WERI-Rb-1 (cell line): ENCODE measurements at places on chromosomes 6 and 20.

DNA sequence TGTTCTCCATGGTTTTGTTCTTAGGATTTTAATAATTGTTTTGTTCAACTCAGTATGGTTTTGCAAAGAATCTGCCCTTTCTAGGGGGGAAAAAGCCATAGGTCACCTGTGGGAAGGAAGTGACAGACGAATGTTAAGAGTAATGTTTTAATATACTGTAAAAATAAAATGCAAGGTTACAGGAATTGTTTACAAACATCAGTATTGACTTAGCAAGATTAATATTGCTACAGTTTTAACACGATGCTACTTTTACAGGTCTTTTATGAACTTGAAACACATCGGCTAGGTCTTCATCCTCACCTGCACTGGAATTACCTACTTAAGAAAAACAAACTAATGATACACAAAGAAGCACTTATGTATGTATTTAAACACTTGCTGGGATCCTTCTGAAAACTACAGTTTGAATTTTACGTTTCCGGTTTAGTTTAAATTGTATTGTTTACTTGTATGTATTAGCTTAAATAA lies 1.7 kb upstream of the NKX2-4 start:
- no peak for DNase-seq

DNA sequence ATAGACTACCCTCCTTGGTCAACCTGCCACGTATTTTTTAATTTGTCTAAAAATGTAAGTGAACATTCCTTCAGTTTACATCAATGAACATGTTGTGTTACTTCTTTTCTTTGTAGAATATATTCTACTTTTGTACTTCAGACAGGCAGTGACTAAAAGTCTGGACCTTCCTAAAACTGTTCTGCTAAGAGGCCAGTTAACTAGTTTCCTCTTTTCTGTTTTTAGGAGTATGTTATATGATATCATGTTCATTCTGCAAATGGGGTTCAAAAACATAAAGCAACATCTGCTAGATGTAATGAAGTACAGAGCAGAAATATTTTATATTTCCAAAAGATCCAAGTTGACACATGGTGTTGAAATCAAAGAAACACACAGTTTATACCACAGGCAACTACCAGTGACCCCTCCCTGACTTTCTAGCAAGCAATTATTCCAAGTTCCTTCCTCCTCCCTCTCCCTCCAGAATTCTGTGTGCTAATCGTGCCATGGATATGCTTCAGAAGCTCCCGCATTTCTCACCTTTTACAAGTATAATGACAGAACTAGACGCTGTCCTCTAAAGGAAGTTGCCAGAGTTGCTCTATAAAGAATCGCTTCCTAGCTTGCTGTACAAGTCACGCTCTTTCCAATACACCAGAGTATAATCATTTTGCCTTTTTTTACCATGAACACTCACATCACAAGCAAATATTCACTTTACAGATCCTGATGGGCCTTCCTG lies 64.7 kb downstream of the ARHGAP18 start:
- DNase-seq = no peak

DNA sequence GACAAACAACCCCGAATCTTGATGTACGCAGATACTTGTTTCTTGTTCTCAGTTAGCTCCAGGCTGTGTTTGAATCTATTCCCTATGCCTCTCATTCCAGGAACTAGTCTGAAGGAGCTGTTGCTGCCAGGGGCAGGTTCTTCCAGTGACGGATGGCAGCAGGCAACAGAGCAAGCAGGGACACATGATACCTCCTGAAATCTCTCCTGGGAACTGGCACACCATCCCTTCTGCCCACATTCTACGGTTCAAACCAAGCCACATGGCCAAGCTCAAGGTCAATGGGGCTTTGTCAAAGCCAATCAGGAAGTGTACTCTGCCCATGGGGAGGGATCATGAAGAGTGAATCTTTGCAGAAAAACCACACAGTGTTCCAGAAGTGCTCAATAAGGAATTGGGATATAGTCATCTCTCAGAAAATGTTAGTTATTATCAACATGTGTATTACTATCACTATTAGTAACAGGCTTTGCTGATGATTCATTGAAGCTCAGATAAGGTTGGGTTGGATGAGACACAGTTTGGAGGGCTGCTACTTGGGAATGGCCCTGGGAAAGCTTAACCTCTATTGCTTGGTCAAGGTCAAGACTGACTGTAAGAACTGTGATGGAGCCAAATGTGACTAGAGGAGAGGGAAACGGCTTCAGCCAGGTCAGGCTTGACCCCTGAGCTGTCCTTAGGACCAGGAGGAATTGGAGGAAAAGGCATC lies 454.9 kb downstream of the PTPRT start:
- DNase-seq = no peak

DNA sequence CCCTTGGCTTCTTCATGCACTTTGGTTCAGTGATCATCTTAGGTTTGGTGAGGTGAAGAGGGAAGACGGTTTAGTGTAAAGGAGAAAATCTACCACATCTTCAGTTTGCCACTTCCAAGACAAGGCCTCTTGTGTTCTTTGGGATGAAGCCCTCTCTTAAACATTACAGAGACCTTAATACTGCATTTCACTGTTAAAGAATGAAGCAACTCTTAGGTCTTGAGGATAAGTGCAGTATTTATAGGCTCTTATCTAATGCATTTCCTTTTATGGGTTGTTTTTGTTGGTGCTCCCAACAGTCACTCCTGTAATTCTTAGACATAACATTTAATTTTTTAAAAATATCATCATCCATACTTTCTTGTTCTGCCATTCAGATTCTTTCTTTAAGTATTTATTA lies 139.9 kb upstream of the LAMP5 start:
- DNase-seq = no peak

- DNase-seq = no peak
These were observed 14.0 kb downstream of the SNRNP48 start for GRCh38 chr6:7604003-7604402.

DNA sequence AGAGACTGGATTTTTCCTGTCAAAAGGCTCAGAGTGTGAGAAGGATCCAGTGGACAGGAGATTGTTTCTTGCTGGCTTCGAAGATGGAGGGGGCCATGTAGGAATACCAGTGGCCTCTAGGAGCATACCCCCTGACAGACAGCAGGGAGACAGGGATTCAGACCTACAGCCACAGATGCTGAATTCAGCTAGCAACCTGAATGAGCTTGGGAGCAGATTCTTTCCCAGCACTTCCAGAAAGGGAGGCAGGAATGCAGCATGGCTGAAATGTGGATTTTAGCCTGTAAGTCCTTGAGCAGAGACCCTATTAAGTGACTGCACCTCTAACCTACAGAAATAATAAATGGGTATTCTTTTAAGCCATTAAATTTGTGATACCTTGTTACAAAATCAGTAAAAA lies 44.6 kb downstream of the STXBP5 start:
- no peak for DNase-seq

DNA sequence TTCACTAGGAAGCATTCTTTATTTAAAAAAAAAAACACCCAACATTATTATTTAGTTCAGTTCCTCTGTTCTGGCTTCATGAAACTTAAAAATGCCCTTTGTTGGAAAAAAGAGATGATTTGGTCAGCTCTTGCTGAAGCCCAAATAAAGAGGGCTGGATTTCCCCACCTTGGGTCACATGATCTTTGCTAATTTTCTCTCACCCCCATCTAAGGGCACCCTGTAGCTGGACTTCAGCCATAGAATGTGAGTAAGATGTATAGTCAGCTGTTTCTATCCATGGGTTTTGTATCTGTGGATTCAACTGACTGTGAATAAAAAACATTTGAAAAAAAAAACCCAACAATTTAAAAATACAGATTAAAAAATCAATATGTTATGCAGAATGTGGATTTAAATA lies 213.9 kb upstream of the SULF2 start:
- DNase-seq = no peak

DNA sequence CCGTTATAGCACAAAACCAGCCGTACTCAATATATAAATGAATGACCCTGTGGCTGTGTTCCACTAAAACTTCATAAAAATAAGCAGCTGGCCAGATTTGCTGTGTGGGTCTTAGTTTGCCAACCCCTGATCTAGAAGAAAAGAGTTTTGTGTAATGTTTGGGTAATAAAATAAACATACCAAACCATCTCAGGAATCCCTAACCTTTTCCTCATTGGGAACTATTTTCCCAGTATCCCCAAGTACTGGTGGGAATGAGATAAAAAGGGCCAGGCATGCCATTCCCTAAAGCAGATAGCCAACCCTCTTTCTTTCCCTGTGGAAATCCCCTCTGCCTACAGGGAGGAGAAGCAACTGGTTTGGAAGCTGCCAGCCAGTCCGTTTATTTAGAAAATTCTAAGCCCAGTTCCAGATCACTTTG lies 169.1 kb upstream of the AKAP12 start:
- DNase-seq = no peak

- no peak for DNase-seq
These were observed 144.0 kb upstream of the TSHZ2 start for GRCh38 chr20:52828199-52828598.

DNA sequence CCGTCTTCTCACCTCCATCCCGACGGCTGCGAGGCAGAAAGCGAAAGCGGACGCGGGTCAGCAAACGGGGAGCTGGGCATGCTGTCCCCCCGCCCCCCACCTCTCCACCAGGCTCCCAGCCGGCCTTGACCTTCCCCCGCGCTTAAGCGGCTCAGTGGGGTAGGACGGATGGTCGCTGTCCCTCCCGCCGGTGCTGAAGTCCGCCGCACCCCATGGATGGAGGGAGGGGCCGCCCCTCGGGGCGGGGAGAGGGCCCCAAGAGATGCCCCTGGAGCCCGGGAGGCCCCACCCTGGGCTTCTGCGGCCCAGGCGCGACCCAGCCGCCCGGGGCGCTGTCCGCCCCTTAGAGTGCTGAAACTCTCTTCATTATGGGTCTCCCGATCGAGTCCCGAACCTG lies at the start of gene KCNB1:
TSS of gene KCNB1 (minus strand) at position 48 of the 397 bp plus-strand sequence. CDS start 188 bp downstream, outside the sequence.
- peak; percentile 89 for DNase-seq

GRCh38 chr6:67811239-67812037 lies 823.6 kb upstream of the ADGRB3 start:
- no peak for DNase-seq

- no peak for DNase-seq
These were observed 59.1 kb upstream of the SMOC2 start for GRCh38 chr6:168381726-168382458.

- peak; percentile 90 for DNase-seq
These were observed 20.9 kb downstream of the SLC9A8 start for GRCh38 chr20:49833483-49833882.

DNA sequence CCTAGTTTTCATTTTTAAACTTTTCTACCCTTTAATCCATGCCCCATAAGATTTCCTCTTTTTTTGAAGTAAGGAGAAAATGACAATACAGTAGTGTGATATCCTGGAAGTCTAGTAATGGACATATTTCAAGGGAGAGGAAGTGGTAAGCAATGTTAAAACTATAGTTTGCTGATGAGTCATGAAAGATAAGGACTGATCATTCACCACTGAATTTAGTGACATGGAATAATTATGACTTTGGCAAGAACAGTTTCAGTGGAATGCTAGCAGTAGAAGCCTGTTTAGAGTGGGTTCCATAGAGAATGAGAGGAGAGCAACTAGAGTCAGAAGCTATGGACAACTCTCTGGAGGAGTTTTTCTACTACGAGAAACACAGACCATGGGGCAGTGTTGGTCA lies 24.9 kb upstream of the SLC2A12 start:
- DNase-seq = no peak

DNA sequence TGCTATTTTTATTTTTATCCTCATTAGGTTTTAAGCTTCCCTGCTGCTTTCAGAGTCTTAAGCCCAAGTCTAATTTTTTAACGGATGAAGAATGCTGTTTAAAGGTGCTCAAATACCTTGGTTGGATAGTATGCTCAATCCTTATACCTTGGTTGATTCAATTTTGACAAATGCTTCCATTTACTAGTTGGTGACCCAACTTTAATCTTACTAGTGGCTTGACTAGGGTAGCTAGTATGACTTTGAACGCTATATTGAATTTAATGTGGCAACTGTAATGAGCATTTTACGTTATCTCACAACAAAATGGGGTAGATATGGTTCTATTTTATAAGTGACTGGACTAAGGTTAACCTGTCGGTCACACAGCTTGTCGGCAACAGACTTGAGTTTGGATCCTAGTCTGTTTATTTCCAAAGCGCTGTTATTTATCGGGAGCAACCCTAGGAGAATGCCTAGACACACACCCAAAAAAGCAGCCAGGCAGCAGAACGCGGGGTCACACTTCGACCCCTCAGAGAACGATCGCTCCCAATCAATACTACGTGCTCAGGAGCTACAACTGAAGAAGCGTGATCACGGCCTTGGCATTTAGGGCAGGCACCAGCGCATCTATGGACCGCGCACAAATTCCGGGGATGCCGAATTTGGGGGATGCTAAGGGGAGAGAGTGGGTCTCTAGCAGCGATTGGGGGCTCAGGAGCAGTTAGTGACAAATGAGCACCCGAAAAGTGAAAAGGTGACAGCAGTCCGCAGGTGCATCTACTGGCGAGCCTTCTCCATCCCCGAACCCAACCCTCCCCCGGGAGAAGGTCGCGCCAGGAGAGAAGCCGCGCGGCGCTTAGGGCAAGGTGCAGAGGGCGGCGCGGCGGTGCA lies 586 bp upstream of the ALDH5A1 start:
- DNase-seq = no peak

DNA sequence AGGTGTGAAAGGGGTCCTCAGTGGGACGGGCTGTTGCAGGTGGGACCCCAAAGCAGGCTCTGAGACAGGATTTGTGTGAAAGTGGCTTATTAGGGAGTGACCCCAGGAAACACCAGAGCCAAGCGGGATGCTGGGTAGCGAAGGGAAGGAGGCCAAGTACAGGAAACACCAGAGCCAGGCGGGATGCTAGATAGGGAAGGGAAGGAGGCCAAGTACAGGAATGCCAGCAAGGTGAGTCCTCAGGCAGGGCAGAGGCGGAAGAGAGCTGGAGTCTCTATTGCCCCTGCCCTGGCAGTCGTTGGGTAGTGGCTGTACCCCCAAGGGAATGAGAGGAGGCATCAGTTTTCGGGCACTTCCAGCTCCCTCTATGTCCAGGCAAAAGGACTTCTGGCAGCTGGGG lies 30.5 kb upstream of the TGM2 start:
- no peak for DNase-seq

DNA sequence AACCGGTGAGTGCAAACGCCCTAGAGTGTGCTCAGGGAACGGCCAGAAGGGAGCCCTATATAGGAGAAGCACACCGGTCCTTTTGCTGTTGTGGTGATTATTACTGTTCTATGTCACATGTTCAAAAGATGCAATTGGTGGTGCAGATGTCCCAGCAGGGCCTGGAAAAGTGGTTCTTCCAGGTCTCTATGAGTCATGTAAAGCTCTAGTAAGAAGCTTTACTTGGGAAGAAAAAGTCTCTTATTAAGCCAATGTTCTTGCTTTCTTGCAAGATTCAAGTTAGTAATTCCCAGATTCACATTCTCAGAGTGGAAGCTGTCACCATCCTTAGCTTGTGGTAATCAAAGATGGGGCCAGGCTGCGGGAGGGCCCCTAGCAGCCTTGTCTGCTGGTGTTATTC lies 23.3 kb downstream of the EDN3 start:
- no peak for DNase-seq

DNA sequence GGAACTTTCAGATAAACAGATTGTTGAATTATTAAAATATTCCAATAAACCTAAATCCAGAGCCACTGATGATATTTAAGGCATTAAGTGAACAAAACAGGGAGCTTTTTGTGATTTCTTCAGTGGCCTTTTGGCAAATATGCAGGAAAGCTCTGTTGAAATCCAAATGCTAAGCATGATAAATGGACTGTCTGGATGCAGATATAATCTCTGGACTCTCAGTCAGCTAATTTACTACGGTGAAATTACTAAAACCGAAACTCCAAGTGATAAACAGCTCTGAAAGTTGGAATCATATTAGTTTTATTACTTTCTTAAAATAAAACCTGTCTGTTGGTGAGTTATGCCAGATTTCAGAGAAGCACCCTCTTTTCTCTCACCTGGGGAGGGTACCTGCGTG lies 120.3 kb downstream of the IMPG1 start:
- no peak for DNase-seq
